A172 (cell line): ENCODE measurements at places on chromosomes 6 and 20. TPM values are rescaled to one million over a fixed set of nuclear protein-coding genes. Genes with fewer than 3 reads are reported as not detected.

DNA sequence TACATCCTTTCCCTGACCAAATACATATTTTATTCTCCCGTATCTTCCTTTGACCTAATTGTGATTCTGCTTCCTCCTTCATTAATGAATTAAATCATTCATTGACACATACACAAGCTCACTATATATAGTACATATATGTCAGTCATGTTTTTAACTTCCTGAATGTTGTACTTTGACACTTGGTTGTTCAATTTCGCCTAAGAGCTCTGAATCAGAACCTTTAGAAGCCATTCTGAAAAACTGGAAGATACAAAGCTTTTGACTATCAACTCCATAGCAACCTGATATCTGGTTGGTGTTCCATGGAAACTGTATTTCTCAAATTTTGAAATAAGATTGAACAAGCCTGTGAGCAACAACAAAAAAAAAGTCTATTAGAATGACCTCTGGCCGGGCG, 27.3 kb upstream of the HFE start:
- no peak for DNase-seq

SIRPA gene
- 8.1 and 10.5 TPM in 2 replicates for total RNA-seq

GRCh38 chr20:35757098-35757705, 14.6 kb upstream of the PHF20 start:
- DNase-seq = no peak

DNA sequence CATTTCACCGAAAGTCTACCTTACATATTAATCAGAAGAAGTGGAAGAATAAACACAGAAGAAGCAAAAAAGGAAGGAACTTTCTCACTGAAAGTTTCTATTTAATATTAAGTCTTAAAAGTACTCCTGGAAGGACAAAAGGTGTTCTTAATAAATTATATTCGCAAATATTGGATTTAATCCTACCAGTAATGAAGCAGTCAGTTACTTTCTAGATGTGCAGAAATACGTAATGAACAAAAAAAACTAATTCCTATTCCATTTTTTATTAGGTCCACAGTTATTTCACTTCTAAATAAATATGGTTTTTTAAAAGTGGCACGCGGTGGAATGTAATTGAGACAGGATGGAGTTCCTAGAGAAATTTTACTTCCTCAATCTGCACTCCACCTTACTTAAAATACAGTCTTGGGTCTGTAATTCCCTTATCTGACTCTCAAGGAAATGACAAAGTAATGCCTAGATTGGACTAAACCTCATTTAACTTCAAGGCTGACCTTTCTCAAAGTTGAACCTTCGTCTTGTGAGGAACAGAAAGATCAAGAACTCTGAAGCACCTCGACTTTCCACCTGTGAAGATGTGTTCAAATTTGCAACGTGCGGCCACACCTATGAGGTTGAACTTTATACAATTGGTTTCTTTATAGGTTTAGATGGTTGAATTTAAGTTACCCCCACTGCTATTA, 1.1 kb upstream of the TRAM2 start:
- DNase-seq = no peak

SLC29A1 gene
- total RNA-seq = 24.7 and 26.2 TPM in 2 replicates

DNA sequence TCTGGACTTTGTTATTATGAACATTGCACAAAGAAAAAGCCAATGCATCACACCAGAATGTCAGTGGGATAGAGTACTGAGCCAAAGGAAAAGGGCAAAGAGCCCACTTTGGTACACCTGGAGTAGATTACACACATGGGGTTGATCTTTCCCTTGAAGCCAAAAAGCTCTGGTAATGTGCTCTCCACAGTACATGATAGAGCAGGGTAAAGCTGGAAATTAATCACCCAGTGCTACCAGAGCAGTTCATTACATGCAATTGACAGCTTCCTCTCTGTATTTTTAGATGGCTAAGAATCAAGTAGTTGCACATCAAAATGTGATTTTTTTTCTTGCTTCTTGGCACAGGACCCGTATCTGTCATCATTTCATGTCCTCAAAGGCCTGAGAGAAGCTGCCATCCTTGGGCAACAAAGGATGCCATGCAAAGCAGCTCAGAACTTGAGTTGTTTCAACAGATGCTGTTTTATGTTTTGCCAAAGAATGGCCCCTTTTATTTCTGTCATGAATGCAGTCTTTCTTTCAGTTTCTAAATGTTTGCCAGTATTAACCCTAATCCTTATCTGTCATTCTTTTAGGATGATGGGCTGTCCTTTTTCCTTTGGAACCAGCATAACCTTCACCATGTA, 88.1 kb downstream of the HDGFL1 start:
- DNase-seq = no peak

GRCh38 chr20:37095599-37096414, at the start of gene RBL1:
TSS of gene RBL1 (minus strand) at chr20:37095997. CDS start at chr20:37095928, 69 bp downstream.
- DNase-seq = peak; percentile 80

- DNase-seq = no peak
These were observed 10.5 kb downstream of the IBTK start for GRCh38 chr6:82237013-82237412.

LST1 gene
- total RNA-seq = not detected in 2 replicates

DNA sequence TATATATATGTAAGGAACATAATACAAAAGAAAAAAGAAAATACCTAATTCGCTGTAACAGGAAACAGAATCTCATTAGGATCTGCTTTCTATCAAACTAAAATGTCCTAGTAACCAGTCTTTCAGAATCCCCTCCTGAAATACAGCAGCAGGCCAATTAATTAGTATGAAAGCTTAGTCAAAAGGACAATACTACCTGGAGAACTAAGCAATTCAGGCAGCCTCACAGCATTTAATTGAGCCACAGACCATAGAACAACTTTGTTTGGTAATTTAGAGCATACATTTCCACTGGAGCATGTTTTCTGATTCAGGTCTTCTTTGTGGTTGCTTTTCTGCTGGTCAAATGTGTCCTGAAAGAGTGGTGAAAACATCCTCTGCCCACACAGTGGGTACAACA, 516.0 kb downstream of the LMBRD1 start:
- no peak for DNase-seq

DNA sequence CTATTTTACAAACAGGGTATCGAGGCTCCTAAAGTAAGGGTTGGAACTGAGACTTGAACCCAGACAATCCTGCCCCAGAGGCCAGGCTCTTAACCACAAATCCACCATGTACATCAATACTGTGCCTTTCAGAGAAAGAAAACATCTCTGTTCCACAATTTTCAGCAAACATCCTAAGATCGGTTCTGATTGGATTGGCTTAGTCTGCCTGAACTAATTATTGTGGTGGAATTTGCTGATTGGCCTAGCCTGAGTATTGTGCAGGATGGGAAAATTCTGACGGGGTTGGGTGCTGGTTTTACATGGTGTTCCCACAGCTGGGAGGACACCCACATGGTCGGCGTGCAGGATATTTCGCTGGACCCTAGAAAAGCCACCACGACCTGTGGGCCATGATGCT, at the start of gene CLPSL1:
Gene CLPSL1, plus strand, starts transcription at position 301 of the 400 bp plus-strand sequence. Its CDS starts 92 bp downstream, at position 393.
- DNase-seq = no peak

TRIM15 gene
- not detected in 2 replicates for total RNA-seq

GRCh38 chr20:8808202-8808535, 260.7 kb upstream of the PLCB4 start:
- DNase-seq = no peak

GRCh38 chr6:3926150-3926482, 76.9 kb downstream of the FAM50B start:
- DNase-seq = peak; percentile 60

DNA sequence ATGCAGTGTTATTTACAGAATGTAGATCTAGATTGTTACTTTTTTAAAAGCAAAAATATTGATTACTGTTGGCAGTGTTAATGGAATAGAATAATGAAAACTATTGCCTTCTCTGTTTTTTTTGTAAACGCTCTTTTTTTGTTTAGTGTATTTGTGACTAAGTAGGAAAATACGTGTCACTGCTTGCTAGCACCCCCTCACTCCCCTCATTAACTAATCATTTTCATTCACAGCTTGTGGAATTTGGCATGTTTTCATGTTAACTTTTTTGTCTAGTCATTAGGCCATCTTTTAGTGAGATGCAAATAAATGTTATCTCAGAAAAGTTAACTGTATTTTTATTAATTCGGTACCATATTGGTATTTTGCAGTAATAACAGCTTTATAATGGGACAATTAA, 29.8 kb downstream of the ADGRG6 start:
- DNase-seq = no peak

RBM24 gene
- total RNA-seq = 13.2 and 14.5 TPM in 2 replicates

DNA sequence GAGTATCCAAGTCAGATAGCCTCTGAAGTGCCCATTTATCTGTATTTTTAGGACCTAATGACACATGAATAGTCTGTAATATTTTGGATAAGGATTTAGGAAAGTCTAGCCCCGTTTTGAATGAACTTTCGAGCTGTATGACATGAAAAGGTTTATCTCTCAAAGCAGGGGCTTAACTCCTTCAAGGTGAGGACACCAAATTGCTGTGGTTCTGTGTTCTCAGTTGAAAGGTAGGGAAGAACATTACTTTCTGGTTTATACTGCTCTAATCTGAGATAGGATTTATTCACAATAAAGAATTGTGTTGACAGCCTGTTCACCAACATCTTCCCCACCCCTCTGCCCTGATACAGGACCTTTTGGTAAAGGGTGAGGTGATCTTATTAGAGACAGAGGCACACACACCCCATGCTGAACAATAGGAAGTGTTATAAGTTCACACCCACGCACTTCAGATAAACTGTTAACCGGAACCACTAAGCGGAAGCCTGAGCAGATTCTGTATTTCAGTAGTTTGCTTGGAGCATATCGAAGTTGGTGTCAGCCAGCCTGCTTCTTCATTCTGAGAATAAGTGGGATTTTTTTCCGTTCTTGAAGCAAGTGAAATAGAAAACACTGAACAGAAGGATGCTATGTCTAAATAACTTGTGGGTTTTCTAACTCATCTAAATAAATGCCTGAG, 223.3 kb downstream of the TMEM242 start:
- no peak for DNase-seq

- DNase-seq = no peak
These were observed 343.7 kb upstream of the IRAK1BP1 start for GRCh38 chr6:78523622-78524021.

DNA sequence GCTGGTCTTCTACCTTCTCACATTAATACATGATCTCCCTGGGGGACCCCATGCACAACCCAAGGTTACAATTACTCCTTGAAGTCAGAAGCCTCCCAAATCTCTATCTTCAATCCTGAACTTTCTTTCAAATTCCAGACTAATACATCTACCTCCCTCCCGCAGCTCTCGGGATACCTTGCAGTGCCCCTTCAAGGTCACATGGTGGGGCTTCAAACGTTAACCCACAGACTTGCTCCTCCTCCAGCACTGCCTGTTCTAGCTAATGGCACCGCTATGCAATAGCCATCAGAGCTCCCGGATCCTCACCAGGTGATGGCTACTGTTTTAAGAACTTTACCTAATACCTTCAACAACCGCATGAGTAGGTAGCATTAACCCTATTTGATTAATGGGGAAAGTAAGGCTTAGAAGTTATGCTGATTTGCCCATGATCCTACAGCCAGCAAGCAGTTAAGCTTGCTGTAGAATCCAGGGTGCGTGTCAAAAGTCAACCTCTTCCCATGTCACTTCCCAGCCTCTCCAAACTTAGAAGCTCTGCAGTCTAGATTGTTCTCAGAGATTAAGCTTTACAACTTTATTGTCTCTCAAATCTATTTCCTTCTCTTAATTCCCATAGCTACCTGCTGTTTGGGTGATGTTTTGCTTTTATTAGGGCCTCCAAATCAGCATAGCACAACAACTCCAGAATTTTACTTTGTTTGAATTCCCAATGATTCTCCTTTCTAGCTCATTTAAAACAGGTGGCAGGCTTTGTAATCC, 44.7 kb downstream of the PLAGL1 start:
- no peak for DNase-seq

DNA sequence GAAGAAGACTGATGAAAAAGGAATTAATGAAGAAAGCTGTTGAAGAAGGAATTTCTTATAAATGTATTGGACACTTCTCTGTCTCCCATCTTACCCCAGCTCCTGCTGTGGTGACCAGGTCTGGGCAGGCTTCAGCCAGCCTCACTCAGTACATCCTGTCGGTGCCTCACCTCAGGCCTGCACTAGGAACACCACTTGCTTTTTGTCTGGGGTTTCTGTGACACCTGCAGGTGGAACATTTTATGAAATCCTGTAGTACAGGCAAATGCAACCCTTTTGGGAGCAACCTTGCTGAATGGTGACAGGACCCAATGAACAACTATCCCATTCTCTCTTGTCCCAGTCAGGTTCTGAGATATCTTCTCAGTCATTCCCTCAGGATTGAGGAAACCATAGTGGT, 129.7 kb downstream of the PRDM13 start:
- DNase-seq = no peak

DNA sequence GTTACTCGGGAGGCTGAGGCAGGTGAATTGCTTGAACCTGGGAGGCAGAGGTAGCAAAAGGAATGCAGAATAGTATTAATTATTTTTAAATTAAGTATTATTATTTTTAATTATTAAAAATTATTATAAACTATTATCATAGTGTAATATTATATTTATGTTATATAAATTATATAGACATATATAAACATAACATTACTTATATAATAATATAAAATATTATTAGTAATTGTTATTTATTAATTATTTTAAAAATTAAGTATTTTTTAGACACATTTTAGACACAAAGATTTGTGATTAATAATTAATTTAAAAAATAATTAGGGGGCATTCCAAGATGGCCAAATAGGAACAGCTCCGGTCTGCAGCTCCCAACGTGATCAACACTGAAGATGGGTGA, 31.7 kb upstream of the TGM3 start:
- no peak for DNase-seq

- DNase-seq = peak; percentile 52
These were observed 51.1 kb downstream of the FGD2 start for GRCh38 chr6:37056439-37057127.

DNA sequence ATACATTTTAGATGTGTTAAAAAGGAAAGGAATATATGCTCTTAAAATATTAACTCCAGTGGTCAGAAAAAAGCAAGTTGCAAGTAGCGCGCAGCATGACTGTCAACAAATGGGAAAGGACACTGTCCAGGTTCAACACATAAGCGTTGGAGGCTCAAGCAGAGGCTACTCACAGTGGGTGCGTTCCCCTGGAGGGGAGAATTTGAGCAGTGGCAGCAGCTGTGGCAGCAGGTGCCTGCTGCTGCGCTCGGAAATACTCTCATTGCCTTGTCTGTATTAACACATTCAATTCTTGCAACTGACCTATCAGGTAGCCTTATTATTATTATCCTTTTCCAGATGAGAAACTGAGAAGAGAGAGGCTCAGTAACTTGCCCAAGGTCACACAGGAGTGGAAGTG, 21.9 kb upstream of the CCN6 start:
- DNase-seq = no peak

CYP24A1 gene
- 0.05 and 0.21 TPM in 2 replicates for total RNA-seq

STMND1 gene
- total RNA-seq = 0.22 TPM in 1 of 2 replicates, not detected in the other

CRISP3 gene
- total RNA-seq = not detected in 2 replicates

- no peak for DNase-seq
These were observed 40.8 kb downstream of the ITCH start for GRCh38 chr20:34403908-34404307.

C20orf141 gene
- total RNA-seq = not detected in 2 replicates

DNA sequence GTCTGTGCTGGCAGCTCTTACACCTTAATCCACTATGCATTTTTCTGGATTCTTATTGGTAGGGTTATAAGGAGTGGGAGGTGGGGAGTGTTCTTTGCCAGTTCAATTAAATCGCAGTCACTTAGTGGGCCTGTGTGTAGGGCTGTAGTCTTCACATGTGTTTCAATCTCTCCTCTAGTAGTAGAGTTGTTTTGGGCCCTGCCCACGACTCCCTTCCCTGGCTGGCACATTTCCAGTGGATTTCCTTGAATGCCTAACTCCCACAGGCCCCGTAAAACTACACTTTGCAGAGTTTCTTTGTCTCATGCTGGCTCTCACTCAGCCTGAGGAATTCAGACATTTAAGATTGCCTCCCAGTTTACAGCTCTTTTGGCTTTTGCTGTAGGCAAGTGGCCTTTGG, 414.0 kb upstream of the OPRM1 start:
- DNase-seq = no peak

C6orf120 gene
- total RNA-seq = 29.5 and 34.2 TPM in 2 replicates
